ENCODE measurements at places on chromosomes 5 and 9.

- DNase-seq = no peak
These were observed 18.6 kb downstream of the DIMT1 start for GRCh38 chr5:62385131-62385530.

- no peak for DNase-seq
These were observed 120.1 kb upstream of the PCA3 start for GRCh38 chr9:76644171-76644570.

DNA sequence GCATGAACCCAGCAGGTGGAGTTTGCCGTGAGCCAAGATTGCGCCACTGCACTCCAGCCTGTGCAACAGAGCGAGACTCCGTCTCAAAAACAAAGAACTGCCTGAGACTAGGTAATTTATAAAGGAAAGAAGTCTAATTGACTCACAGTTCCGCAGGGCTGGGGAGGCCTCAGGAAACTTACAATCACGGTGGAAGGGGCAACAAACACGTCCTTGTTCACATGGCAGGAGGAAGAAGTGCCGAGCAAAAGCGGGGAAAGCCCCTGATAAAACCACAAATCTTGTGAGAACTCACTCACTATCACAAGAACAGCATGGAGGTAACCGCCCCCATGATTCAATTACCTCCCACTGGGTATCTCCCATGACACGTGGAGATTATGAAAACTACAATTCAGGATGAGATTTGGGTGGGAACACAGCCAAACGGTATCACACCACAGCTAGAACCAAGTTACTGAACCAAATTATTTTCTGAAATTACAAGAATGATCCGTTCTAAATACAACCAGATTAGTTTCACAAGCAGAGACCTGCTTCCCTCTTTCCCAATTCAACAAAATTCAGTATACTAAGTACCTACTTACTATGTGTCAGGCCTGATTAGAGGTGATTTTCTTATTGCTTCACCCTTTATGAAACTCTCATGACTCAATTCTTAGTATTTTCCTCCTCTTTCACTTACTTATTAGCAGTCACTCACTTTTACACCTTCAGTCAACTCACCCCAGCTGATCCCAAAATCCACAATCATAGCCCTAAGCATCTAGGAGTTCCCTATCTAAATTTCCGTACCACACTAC, 8.4 kb downstream of the UBTD2 start:
- DNase-seq = no peak

DNA sequence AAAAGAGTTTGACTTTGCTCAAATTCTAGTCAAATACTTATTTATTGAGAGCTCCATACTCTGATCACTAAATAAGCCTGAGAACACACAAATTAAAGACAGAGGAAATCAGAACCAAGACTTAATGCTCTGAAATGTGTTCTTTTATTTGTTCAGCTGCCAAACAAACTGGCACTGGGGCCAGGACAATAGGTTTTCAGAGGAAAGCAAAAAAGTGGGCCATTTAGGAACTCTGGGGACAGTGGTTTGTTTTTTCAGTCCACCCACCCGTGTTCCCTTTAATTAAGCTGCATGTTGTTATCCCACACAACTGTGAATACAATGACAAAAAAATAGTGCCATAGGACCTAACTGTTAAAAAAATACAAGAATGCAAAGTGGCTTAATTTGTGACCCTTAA, 95.4 kb upstream of the RETREG1 start:
- no peak for DNase-seq

GRCh38 chr9:80496901-80497556, 925.3 kb downstream of the TLE4 start:
- DNase-seq = no peak

- DNase-seq = peak; percentile 54
These were observed 12.6 kb downstream of the OR13C5 start for GRCh38 chr9:104586496-104587180.

- DNase-seq = no peak
These were observed 389.4 kb downstream of the RAB3C start for GRCh38 chr5:58972301-58972700.

DNA sequence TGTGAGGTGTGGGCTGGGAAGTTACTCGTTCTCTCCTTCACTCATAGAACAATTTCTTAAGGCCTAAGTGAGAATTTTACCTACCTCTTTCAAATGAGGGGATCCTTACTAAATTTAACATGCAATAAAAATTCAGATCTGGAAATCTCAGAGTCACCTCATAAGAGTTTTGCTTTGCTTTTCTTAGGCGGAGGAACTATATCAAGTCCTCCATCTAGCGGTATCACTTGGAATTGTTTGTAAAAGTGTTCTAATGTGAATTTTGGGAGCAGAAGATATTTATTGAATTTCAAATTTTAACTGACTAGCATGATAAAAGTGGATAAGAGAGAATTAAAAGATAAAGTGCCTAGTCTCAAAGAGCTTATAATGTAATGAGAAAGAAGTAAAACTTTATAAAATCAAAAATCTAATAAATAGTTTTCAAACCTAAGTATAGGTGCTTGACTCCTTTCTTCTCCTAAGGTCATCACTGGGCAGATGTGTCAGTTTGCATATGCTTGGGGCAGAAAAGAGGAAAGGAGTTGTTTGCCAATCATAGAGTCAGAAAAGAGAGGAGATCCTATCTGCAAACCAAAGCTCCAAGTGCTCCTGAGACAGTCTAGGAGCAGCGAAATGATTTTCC, 145.7 kb upstream of the DAB2 start:
- no peak for DNase-seq

DNA sequence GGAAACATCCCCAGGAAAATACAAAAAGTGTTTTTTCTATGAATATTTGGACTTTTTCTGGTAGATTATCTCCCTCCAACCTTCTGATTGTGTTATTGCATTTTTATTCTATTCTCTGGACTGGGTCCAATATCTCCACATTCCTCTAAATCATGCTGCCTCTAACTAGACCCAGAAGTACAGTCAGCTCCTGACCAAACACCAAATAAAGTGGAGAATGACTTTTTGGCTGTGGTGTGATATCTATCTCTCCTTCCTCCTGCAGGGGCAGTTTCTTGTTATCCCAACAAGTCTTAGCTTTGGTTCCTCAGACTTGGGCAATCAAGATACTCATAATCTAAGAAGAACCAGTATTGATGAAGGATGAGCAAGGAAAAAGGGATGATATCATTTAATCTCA, 3.2 kb upstream of the RAI14 start:
- no peak for DNase-seq

DNA sequence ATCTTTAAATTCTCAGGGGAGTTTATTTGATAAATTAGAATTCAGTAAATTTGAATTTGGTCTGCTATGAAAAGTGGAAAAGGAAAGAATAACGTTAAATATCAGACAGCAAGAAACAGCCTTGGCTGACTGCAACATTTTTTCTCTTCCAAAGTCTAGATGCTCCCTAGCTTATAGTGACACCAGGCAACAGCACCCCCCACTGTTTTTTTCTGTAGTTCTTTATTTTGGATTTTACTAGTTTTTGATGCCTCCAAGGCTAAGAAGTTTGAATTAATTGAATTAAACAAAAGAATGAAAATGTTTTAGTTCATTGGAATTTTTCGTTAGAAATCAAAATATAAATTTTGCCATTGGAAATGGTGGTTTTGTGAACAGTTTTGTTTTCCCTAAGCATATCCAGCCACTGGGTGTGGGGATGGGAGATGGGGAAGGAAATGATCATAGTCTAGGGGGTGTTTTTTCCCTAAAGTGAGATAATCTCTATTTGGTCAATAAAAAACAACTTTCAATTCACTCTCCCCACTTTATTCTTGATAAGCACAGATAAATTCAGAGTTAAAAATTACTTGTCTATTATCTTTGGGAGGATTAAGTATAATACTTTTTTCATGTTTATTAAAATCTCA, 199.3 kb upstream of the CD180 start:
- no peak for DNase-seq

GRCh38 chr5:138725818-138726416, 27.3 kb upstream of the CTNNA1 start:
- no peak for DNase-seq

DNA sequence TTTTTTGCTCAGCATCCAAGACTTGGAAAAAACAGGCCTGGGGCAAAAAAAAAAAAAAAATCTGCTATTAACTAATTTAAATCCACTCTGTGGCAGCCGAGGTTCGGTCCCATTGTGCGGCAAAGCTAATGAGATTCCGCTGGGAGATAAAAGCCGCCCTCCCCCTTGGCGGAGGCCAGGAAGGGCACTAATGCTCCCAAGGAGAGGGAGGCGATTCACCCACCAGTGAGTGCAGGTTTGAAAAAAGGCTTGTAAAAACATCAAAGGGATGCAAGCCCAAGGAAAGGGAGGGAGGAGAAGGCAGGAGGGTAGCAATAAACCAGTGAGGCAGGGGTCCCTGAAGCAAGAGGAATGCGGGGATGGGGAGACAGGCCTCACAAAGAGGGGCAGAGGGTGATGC, 129.5 kb upstream of the RAPGEF1 start:
- DNase-seq = no peak

DNA sequence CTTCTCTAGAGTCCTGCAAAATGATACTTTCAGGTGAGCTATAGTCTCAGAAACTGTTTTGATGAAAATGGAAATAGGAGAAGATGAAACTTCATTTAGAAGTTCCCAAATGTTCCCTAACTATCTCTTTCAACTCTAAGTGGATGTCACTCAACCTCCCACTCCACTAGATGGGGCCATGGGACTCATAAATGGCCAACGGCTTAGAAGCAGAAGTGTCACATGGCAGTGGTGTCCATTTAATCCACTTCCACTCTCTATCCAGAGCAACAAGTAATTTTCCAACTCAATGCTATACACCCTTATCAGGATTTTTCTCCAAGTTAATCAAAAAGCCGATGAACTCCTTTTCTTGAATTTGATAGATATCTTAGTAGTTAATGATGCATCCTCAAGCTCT, 295.7 kb downstream of the EDIL3 start:
- DNase-seq = no peak

- no peak for DNase-seq
These were observed 42.8 kb downstream of the TEK start for GRCh38 chr9:27151693-27152404.

DNA sequence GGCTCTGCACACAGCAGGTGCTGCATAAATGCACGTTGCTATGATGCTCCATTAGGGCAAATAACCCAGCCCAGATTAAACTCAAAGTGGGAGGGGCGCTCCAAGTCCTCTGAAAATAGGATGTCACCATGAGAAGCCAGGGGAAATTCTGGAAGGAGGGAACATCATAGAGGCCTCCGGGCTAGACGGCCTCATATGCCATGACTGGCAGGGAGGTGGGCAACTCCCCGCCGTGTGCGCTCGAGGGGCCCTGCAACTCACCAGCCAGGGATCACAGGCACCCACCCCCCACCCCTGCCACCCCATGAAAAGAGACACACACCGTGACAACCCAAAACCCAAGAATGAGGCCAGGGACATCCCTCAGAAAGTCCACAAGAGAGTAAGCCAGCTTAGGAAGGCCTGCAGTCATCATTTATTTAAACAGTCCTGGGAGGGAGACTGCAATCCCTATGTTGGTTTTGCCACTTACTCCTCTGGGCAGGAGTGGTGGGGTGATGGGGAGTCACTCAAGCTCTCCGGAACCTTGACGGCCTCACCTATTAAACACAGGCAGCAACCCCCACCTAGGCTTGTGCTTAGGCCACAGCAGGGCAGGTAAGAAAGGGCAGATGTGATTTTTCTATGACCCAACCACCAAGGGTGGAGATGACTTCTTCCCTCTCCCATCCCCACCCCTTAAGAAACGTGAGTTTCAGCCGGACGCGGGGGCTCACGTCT, 4.0 kb downstream of the VAV2 start:
- DNase-seq = peak; percentile 9

DNA sequence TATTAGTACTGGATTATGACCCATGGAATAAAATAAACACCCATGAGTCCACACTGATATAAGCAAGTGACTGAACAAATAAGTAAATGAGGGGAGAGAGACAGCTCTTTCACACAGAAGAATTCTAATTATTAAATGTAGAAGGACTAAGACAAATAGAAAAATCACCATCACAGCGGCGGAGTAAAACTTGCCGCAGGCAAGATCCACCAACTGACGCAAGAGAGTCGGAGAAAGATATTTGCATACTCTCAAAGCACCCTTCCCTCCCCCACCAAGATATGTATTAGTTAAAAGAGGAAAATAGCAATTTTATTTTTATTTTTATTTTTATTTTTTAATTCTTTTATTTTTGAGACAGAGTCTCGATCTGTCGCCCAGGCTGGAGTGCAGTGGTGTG, 14.6 kb upstream of the N4BP3 start:
- DNase-seq = no peak
